ENCODE measurements at places on chromosomes 7 and 10.
A peak's percentile ranks its signal among the peaks of the same experiment; 100 is the strongest.

GRCh38 chr10:95293631-95294030, 2.8 kb upstream of the PDLIM1 start:
- DNase-seq, result no peak

DNA sequence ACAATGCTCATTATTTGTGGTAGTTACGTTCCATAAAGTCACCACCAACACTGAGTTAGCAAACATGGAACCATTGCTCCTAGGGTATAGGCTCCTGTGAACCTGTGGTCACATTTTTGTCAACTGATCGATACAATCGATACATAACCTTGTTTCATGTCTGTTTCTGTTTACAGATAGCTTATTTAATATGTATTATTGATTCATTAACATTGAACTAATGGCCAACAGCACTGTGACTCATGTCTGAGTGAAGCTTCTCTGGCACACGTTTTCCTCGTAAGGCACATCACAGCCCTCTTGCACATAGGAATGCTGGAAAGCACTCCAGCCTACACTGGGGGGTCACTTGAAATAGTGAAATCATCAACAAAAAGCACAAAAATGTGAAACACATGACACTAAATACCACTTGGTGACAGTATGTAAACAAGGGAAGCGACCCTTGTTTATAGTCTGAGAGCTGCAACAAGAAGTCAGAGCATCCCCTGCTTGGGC, 27.0 kb downstream of the GHRHR start:
- no peak for DNase-seq

DNA sequence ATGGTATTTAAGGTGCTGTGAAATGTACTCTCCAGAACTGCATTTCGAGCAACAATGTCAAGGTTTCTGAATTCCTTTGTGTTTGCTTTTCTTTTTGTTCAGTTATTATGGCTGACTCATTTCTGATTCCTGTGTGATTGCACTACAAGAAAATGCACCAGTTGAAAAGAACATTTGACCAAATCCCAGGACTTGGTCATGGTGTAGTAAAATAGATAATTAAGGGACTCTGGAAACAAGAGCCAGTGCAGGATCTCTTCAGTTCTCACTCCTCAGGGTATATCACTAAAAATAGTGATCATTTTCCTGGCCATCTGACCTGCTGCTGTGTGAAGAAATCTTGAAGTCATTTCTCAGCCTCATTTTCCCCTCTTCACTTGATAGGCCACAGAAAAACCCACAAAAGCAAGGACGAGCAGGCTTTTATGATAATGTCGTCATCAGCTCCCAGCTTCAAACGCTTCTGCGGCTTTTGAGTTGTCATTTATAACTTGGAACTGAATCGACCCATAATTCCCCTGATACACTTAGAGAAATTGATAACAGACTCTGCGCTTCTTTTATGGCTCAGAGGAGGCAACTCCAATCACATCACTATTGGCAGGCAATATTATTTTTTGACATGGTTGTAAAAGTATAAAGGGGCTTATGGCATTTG, 274.7 kb downstream of the HDAC9 start:
- no peak for DNase-seq

DNA sequence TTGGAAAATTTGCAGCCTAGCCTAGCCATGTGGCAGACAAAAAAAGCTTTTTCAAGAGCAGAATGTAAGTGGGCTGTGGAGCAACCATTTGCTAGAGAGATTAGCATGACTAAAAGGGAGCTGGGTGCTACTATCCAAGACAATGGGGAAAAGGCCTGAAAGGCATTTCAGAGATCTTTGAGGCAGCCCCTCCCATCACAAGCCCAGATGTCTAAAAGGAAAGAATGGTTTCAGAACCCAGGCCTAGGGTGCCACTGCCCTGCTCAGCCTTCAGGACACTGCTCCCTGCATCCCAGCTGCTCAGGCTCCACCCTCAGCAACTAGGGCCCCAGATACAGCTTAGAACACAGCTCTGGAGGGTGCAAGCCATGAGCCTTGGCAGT, 24.7 kb downstream of the PNLIPRP3 start:
- no peak for DNase-seq

DNA sequence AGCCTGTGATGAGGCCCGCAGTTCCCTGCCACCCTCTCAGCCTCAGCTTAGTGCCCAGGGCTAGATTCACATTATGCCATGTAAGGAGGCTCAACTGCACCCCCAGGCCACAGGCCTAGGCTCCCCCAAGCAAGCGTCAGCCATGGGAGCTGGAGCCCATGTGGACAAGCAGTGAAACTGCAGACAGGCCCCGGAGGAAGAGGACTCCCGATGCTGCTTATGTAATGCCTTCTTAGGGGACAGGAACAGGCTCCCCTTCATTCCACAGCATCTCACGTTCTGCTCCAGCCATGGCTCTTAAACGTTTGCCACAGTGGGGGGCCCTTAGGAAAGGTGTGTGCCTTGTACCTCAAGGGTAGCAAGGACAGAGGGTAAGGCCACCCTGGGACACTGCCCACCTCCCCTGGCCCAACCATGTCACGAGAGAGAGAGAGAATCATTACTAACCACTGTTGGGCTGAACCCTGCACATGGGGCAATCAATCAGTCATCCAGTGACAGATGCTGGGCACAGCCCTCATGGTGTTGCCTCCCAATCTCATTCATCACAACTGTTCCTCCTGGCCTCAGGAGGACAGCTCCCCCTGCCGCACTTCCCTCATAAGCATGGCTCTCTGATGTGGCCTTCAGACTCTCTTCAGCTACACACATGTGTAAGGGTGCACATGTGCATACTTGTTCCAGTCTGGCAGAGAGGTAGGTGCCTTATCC, 263.0 kb downstream of the GRID1 start:
- DNase-seq, result no peak

DNA sequence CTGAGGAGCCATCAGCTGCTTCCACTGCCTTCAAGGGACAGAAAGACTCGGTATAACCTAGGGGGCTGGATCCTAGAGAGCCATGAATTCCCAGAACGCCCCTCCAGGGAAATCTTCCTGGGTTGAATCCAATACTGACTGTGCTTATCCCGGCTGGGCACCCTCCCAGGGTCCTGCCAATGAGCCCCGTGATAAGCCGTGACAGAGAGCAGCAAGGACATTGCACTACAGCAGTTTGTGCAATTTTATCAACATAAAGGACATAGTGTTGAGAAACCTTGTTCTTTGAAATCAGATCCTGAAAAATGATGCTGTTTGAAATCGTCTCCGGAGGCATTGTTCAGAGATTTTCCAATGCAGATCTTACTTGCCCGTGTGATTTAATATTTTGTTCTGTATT, 18.8 kb downstream of the AKR1B1 start:
- no peak for DNase-seq

DNA sequence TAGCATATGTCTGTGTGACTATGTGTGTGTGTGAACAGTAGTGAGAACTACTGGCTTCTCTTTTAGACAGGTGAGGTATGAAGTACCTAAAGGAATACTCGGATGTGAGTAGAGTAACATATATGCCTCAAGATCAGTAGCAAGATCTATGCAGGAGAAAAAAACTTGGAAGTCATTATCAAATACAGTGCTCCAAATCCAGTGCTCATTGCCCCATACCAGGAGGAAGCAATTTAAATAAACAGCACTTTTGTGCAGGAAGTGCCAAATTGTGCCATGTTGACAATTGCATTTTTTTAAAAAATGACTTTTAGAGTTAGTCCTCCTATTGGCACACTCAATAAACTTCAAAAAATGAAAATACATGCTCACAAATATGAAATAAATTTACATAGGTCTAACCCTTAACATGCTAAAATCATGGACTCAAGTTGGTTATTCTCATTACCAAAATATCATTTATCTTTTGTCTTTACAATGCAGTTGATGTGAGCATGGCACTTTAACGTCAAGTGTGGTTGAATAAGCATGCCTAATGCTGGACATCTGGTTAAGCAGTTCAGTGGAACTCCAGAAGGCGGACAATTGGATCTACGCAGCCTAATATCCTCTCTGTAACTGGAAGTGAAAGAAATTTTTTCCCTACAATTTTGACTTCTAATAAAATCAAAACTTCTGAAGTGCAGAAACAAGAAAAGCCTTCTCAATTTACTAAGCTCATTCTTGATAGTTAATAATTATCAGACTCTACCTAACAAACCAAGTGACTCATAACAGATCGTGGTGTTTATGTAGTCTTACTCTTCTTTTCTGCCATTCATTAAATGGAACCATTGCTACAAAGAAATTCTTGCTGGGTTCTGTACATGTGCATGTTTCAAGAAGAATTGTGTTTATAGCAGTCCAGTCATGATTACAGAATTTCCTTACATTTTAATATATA, 195.2 kb downstream of the MDFIC start:
- no peak for DNase-seq

GRCh38 chr7:17307000-17307399, 8.5 kb downstream of the AHR start:
- no peak for DNase-seq

DNA sequence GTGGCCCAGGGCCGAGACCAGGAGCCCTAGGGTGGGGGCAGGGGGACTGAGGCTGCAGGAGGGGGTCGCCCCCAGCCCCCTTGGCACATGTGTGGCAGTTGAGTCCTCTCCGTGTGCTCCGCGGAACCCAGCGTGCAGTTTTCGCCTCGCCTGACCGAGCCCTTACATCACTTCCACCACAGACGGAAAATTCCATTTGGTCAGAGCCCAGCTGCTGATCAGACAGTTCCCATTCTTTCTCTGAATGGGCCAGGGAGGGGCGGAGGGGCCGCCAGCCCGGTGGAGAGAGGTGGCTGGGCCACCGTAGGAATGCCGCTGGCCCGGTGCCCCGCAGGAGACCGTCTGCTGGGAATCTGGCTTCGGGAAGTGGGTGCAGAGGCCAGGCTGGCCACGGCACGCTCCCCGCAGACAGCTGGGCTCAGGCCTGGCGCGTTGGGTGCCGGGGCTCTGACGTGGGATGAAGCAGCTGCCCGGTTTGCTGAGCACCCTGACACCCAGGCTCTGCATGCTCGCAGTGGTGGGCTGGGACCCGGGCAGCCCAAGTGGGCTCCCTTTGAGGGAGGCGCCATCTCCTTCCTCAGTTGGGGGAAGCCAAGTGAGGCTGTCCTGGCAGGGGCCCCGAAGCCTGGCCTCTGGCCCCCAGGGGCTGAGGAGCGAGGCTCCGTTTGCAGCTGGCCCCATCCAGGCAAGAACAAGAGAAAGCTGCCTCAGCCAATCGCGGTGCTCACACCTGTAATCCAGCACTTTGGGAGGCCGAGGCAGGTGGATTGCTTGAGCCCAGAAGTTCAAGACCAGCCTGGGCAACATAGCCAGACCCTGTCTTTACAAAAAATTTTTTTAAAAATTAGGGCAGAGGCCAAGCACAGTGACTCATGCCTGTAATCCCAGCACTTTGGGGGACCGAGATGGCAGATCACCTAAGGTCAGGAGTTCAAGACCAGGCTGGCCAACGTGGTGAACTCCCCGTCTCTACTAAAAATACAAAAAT, 9.9 kb downstream of the TTYH3 start:
- DNase-seq, result no peak

GRCh38 chr10:123102673-123103072, 33.1 kb upstream of the HMX3 start:
- DNase-seq, result no peak

DNA sequence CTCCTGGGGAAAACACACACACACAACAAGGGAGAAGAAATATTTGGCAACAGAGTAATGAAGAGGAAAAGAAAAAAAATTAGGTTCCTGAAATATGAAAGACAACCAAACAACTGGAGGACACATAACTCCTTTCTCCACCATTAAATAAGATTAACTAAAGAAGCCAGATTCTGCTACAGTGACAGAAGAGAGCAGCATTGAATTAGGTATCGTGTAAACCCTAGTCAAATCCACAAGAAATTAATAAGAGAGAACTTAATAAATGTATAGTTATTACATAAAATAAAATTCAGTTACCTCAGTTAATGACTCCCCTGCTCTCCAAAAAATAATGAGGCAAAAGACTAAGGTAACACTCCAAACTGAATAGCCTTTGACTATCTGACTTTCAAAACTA, 306.7 kb downstream of the CRPPA start:
- no peak for DNase-seq

DNA sequence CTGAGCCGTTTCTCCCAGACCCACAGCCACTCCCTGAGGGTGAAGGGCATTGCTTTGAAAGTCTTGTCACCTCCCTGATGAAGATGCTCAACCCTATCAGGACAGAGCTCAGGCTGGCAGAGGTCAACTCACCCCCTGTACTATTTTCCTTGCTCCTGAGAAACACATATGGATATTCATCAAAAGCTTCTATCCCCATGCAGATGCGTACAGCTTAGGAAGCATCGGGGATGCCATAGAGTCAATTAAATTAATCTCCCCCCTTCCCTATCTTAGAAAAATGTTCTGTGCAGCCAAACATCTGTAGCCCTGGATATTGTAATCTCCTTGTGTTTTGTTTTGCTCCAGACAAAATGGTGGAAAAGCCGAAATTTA, 67.2 kb downstream of the EMX2 start:
- DNase-seq, result no peak

DNA sequence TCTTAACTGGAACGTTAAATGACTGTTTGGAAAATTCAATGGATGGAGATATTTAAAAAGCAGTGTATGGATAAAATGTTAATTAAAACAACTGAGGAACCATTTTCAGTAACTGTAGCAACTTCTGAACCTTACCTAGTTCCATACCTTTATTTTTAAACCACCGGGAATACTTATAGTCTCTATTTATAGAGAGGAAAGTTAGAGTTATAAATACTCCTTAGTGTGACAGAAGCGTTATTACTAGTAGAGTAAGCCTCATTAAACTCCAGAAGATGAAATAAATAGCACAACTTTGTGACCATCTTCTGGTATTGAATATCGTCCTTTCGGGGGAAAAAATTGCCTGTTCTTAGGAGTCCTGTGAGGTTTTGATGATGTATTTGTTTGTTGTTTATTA, 114.9 kb downstream of the LCOR start:
- DNase-seq, result no peak

- DNase-seq, result no peak
These were observed 28.8 kb upstream of the HECTD2 start for GRCh38 chr10:91381257-91381891.

- DNase-seq, result no peak
These were observed 21.9 kb downstream of the ADCYAP1R1 start for GRCh38 chr7:31074120-31074383.

- DNase-seq, result no peak
These were observed 39.4 kb upstream of the ARHGAP21 start for GRCh38 chr10:24762966-24763623.

GRCh38 chr10:132571650-132572544, 34.3 kb downstream of the INPP5A start:
- peak; percentile 90 for DNase-seq

Data from activated CD4-positive, alpha-beta T cell treated with anti-CD3 and anti-CD28 coated beads, Interleukin-2, Interleukin-6, amounts not matched to agents 100 ng/mL and 50 ng/mL, durations not matched to agents 16 hours and 8 hours (primary cell).